ENCODE measurements at places on chromosomes 7 and 10.
A peak's percentile ranks its signal among the peaks of the same experiment; 100 is the strongest.

DNA sequence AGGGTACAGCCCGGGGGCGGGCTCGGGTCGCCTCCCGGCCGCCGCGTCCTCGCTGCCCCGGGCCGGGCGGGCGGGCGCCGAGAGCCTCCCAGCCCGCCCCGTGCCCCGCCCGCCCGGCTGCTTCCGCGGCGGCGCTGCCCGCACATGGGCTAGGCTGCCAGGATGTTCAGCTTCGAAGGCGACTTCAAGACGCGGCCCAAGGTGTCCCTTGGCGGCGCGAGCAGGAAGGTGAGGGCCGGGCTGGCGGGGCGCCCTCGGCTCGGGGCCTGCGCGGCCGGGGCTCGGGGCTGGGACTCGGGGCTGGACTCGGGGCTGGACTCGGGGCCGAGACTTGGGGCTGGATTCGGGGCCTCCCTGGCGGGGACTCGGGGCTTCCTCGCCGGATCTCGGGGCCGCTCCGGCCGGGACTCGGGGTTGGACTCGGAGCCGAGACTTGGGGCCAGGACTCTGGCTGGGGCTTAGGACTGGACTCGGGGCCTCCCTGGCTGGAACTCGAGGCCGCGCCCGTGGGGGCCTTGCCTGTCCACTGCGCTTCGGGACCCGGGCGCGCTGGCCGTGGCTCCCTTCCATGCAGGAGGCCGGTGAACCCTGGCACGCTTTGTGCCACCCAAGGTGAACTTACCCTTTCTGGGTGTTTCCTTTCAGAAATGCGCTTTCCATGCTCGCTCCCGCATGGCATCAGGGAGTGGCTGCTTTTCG lies 534 bp downstream of the UBE3C start:
- DNase-seq, result no peak

DNA sequence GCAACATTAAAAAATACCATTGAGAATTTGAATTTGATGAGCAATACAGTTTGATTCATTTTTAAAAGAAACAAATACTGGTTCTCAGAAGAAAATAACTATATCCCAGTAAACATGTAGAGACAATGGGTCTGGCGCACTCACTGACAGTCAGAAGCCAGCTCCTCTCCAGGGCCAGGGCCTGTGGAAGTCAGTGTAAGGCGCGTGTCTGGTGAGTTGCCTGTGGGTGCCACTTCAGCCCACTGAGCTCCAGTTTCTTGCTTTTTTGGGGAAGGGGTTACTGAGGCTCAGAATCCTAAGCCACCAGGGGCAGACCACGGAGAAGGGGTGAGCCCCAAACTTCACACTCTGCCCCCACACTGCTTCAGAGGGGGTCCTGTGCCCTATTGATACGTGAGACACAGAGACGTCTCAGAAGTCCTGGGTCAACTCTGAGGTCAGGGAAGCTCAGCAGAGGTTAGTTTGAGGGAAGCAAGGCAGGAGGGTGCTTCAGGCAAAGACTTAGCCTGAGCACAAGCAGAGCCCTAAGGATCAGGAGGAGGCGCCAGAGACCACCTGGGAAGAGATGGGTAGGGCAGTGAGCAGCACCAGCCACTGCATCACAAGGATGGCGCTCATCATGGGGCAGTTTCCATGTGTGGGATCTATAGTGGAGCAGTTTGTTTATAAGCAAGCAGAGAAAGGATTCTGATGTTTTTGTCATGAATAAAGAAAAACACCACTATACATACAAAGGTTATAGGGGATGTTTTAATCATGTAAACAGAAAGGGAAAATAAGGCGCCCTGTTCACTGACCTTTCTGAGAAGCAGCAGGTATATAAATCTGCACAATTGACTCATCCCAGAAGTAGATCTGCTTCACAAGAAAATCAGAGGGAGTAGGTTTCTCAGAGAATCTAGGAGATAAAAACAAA lies 95.7 kb downstream of the PKD1L1 start:
- no peak for DNase-seq

GRCh38 chr10:24930427-24930826 lies 22.0 kb downstream of the PRTFDC1 start:
- DNase-seq, result peak; percentile 37

GRCh38 chr7:75878312-75878768 lies 494 bp upstream of the RHBDD2 start:
- DNase-seq, result no peak

GRCh38 chr7:134701272-134701671 lies 54.6 kb downstream of the BPGM start:
- no peak for DNase-seq

DNA sequence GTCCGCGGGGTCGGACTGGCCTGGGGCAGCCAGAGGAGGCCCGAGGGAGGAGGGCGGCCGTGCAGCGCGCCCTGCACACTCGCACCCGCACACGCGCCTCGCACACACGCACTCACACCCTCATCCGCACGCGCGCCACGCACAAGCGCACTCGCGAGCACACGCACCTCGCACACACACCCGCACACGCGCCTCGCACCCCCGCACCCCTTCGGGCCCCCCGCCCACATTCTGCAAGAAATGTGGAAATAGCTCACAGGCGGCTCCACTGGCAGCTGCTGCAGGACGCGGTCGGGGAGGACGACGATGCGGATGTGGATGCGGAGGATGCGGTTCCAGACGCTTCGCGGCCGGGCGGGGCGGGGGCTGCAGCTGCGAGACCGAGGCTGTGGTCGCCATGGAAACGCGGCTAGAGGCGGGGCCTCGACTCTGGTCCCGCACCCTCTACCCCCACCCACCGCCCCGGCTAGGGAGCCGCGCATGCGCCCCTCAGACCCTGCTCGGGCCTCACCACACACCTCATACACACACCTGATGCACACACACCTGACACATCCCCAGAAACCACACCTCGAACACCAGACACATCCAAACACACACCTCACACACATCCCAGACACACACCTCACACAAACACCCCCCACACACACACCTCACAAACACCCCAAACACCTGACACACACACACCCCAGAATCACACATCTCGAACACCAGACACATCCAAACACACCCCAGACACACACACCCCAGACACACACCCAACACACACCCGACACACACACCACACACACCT lies at the start of gene CALY:
Gene CALY (minus strand): TSS at position 320 of the 793 bp plus-strand sequence. CDS start 7,907 bp downstream, outside the sequence.
- DNase-seq, result no peak

DNA sequence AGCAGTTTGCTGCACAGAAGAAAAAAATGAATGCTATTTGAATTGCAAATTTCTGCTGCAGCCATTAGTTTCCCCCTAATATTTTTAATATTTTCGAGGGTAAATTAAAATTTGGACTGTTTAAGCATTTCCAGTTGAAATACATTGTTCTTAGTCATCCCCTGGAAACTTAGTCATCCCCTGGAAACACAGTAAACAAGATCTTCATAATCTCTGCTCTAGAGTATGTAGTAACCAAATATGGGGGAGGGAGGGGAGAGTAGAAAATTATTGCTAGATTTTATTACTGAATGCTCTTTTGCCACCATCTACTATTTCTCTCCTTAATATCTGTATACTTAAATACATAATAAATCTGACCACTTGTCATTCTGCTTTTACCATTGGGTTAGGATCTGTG lies 1053.3 kb downstream of the SORCS1 start:
- DNase-seq, result no peak

- DNase-seq, result no peak
Measured at GRCh38 chr10:27611236-27611635, 107.1 kb downstream of the RAB18 start.

DNA sequence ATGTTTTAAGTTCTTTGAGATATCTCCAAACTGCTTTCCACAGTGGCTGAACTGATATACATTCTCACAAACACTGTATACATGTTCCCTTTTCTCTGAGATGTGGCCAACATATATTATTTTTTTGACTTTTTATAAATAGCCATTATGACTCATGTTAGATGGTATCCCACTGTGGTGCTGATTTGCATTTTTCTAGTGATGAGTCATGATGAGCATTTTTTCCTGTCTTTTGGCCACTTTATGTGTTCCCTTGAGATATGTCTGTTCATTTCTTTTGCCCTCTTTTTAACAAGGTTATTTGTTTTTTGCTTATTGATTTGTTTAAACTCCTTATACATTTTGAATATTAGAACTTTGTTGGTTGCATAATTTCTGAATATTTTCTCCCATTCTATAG lies 1055.1 kb downstream of the NXPH1 start:
- DNase-seq, result peak; percentile 44

GRCh38 chr10:61786728-61787127 lies 114.8 kb upstream of the ARID5B start:
- DNase-seq, result peak; percentile 62

Data from RCC 7860 (cell line).